ENCODE measurements at places on chromosomes 1 and 21. TPM values are rescaled to one million over a fixed set of nuclear protein-coding genes. Genes with fewer than 3 reads are reported as not detected.

The LRRC71 gene
- not detected for total RNA-seq

The FCGR3A gene
- total RNA-seq = not detected

The LRIF1 gene
- total RNA-seq = 29.7 TPM

The SLC6A17 gene
- 6.9 TPM for total RNA-seq

The WNT2B gene
- 0.37 TPM for total RNA-seq

The KCNE1 gene
- not detected for total RNA-seq

The SPATA46 gene
- not detected for total RNA-seq

GRCh38 chr1:173409613-173410012 lies 67.5 kb upstream of the PRDX6 start:
- DNase-seq = no peak

GRCh38 chr1:71166178-71167173 lies 85.6 kb upstream of the ZRANB2 start:
- DNase-seq = no peak

DNA sequence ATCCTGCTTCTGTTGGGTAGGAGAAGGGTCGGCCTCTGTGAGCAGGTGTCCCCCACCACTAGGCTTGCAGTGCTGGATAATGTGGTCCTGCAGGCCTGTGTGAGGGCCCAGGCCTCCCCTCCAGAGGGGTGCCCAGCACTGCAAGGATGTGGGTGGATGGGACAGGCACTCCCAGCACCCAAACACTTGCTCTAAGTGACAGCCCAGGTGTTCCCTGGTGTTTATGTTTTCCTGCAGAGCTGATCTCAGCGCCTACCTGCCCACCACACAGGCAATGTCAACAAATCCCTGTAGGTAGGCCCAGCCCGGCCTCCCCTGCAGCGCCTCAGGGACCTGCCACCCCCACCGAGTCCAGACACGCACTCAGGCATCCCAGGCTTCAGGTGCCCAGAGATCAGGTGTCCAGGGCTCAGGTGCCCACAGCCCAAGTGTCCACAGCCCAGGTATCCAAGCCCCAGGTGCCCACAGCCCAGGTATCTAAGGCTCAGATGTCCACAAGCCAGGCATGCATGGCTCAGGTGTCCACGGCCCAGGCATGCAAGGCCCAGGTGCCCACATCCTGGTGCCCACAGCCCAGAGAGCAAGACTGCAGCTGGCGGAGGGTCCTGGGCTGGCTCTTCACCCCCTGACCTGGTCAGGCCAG lies 59.2 kb downstream of the WNT9A start:
- DNase-seq = no peak

DNA sequence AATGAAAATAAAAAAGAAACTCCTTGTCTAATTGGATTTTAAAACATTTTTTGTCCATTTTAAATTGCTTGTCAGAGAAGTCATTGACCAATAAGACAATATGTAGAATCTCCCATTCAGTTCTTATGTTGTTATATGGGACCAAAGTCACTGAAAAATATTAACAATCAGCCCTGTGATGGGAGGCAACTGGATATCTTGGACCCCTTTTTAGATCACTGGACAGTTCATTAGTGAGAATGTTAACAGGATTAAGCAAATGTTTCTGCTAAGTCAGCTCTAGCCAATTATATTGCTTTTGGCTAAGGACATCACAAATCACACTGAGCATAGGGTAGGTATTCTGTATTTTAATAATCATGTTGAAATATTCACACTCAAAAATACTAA lies 609.1 kb upstream of the USP24 start:
- DNase-seq = no peak

DNA sequence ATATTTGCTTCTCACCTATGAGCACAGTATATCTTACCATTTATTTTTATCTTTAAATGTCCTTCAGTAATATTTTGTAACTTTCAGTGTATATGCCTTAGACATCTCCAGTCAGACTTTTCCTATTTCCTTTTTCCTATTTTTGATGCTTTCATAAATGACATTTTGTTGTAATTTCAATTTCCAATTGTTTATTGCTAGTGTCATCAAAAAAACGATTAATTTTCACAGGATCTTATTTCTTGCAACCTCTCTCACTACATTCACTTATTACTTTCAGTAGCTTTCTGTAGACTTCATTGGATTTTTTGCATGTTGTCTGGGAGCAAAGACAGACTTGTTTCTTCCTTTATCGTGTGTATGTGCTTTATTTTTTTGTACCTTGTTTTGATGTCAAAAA lies 602.4 kb downstream of the AJAP1 start:
- no peak for DNase-seq

DNA sequence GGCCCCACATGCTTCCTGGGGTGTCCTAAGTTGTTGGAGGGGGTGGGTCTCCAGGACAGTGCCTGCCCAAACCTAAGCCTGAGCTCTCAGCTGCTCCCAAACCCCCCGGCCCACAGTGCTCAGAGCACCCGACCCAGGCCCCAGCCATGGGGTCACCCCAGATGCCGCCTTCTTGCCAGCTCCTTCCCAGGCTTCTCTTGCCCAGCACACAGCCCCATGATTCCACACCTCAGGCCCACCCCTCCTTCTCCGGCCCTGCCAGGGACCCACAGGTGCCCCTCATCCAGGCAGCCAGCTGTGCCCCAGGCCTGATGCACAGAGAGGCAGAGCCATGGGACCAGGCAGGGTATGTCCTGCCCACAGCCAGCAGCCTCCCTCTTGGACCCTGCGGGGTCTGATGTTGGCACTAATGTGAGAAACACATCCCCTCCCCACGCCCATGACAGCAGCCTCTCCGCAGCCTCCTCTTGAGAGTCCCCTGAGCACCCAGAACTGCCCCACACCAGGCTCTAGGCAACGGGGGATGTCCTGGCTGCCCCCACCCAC lies 4.9 kb downstream of the WNT9A start:
- no peak for DNase-seq

GRCh38 chr1:8312235-8313218 lies 5.4 kb upstream of the SLC45A1 start:
- DNase-seq = no peak

DNA sequence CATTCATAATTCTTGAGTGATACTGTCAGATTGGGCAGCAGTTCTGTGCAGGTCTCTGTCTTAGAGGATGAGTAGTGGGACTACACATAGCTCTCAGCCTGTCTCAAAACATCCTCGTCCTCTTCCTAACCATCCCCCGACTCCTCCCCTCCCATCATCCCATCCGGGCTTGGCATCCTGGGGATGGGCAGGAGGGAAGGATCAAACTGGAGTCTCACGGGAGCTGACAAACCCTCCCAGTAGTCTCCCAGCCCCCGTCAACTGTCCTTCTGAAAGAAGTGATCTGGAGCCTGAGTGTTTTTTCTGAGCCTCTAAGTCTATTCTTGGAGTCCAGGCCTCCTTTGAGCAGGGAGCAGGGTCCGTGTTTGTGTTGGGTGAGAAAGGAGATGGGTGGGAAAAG lies 102.0 kb downstream of the PAX7 start:
- DNase-seq = no peak

DNA sequence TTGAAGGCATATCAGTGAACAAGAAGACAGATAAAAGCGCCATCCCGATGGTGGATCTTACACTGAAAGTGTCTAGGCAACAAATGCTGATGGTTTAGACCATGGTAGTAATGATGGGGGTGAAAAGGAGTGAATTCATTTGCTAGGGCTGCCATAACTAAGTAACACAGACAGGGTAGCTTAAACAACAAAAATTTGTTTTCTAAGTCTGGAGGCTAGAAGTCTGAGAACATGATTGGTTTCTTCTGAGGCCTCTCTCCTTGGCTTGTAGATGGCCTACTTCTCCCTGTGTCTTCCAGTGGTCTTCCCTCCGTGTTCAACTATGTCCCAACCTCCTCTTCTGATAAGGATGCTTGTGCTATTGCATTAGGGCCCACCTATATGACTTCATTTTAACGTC lies 13.4 kb upstream of the RAB3B start:
- no peak for DNase-seq
